Glomerular endothelial cell (primary cell): ENCODE measurements at places on chromosomes 1 and 21.

DNA sequence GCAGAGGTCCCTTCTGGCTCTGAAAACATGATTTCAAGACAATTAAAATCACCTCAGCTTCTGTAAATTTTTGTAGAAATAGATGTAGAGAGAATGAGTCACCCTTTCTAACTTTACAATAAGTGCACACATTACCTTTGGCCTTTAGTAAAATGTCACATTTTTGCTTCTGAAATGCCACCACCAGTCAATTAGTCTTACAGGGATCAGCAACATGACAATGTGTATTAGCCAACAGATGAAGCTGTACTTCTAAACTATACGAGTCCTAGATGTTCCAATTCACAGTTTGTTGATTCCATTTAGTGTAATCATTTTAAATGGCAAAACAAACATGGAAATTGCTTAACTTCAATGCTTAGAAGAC lies 23.1 kb downstream of the C21orf91 start:
- no peak for DNase-seq

GRCh38 chr1:58442114-58442513 lies 104.4 kb downstream of the OMA1 start:
- DNase-seq, result no peak

GRCh38 chr1:239633432-239633831 lies 247.1 kb downstream of the CHRM3 start:
- DNase-seq, result no peak

DNA sequence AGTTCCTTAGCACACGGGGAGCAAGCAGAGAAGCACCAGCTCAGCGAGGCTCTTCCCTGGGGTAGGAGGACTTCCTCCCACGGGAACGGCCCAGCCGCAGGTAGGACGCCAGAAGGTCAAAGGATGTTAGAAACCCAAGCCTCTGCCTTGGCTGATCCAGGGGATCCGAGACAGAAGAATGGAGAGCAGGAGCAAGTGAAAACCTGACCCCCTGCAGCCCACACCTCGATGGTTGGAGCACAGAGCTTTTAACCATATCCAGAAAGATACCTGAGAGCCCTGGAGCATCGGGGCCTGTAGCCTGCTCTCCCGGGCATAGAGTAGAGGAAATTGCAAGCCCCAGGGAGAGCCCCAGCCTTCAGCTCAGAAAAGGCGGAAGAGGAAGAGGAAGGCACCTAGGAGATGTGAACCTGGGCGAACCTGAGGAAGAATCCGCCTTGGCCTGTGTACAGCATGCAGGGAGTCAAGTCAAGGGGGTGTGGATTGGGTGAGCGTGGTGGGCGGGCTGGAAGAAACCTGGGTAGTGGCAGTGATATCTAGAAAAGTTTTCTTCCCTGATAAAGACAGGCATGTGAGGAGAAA lies 76.3 kb downstream of the PSMG1 start:
- no peak for DNase-seq

DNA sequence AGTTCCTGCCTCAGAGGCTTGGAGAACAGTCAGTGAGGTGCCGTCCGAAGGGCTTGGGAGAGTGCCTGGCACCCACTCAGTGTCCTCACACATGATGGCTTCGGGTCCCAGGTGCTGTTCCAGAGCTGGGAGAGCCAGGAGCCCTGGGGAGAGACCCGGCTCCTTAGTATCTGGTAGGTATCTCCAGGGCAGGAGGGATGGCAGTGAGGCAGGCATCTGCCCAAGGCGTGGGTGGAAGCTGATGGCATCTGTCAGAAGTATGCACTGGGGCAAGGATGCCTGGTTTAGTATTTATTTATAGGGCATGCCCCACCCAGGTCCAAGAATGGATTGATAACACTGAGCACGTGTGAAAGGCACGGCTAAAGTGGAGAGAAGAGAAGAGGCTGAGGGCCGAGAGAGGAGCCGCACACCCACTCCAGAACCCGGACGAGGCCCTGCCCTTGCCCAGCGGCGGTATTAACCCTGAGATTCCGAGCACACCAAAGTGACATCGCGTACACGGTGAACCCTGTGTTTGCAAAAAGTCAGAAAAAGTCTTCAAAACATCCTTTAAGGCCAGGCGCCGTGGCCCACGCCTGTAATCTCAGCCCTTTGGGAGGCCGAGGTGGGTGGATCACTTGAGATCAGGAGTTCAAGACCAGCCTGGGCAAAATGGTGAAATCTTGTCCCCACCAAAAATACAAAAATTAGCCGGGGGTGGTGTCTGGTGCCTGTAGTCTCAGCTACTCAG lies 2.4 kb downstream of the TP73 start:
- no peak for DNase-seq

DNA sequence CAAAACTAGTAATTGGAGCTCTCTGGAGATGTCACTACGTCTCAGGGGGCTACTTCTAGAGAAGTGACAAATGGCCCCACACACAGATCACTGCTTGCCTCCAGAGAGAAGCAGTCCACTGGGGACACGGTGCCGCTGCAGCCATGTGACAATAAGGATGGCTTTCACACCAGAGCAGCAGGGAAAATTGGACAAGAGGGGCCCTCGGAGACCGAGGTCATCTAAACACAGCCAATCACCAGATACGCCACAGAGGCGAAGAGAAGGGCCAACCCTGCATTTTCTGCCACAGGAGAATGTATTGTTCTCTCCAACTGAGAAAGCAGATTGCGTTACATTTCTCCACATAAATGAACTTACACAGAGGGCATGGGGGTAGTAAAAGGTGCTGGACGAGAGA lies 51.2 kb upstream of the TIAM1 start:
- DNase-seq, result no peak

GRCh38 chr1:219459351-219460080 lies 153.4 kb downstream of the ZC3H11B start:
- DNase-seq, result no peak

- no peak for DNase-seq
Measured at GRCh38 chr21:35319684-35320283, 270.7 kb upstream of the RUNX1 start.

DNA sequence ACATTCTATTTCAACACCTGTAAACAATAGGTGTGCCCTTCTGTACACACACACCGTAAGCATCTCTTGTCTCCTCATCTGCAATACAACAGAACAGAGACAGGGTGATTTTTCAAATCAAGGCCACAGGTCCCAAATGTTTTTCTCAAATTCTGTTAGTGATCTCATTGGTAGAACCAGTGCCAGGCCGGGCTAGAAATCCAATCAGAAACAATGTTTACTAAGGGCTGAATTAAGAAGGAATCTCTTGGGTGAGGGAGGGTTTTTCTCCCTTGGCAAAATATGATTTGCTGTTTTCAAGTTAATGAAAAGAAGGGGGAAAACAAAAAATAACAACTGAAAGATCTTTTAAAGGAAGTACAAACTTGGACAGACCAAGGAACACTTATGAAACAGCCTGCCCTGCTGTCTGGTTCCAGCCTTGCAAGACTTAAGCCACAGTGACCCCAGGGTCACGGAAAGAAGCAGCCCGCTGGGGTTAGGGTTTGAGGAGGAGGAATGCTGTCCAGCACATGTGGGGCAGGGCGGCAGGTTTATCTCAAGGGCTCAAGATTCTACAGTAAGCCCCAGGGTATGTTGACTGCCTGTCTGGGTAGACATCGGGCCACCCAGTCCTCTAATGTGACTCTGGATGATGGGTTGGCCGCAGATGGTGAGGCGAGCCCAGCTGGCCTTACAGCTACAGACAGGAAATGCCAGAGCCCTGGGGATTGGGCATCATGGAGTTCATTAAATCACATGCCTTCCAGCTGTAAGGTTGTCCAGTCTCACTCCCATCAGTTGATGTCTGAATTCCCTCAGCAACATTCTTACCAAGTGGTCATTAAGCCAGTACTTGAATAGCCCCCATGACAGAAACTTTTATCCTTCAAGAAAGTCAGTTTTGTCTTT lies 73.3 kb upstream of the SLC44A3 start:
- DNase-seq, result no peak

DNA sequence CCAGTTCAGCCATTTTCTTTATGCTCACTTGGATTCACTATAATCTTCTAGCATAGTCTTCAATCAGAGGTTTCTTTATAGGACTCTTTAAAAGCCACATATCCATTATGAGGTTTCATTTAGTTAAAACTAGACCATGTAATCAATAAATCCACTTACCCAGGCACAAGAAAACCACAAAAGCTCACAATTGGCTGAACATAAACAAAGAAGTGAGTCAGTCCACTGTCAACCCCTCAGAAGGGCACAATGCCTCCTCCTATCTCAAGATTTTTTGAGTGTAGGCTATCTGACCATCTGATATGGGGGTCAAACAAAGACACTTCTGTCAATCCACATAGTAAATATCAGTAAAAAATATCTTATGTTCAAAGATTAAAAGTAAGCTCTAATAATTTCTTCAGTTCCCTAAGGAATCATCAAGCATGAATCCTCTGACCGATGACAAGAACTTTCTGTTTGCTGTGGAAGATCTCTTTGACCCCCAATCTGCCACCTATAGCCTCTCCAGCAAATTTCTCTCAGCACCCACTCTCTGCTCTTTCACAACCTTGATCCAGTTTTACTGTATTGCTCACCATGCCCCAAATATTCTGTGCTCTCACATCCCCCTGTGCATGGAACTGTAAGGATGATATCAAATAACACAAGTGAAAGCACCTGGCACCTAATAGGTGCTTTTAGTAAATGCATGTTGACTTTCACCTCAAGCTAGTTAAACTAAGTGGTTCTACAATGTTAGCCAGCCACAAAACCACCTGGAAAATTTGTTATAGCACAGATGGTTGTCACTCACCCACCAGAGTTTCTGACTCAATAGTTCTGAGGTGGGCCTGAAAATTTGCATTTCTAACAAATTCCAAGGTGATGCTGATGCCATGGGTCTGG lies 16.7 kb downstream of the RAB3B start:
- no peak for DNase-seq

DNA sequence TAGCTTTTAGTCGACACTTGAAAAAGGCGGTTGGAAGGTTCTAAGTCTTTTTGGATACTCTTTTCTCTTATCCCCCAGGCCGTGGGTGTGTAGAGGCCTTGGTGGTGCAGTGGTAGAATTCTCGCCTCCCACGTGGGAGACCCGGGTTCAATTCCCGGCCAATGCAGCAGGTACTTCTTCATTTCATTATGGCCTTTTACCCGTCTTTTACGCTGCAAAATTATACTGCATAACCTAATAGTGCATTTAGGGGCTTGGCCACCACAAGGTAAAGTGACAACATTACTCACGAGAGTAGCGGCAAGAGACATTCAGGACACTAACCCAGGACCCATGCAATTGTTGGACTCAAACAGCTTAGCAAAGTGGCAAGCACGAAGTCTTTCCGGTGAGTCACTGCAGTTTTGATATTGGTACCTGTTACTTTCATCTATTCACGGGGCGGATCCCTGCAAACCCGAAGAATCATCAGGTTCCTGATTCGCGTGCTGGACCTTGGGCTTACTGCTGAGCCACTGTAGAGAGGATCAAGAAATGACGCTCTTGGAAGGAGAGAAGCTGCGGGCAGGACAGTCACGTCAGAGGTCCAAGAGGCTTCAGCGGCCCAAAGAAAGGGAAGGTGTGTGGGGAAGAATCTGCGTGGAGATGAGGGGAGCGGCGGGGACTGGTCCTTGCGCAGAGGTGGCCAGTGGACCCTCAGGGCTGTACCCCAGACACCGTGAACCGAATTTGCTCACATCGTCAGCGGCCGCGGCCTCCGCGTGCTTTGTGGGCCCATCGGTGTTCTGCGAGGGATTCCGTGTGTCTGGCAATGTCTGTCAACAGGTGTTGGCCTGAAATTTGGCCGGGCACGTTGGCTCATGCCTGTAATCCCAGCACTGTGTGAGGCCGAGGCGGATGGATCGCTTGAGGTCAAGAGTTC lies 12.9 kb upstream of the RNU1-4 start:
- no peak for DNase-seq

- no peak for DNase-seq
Measured at GRCh38 chr1:60088620-60089155, 15.1 kb upstream of the C1orf87 start.

DNA sequence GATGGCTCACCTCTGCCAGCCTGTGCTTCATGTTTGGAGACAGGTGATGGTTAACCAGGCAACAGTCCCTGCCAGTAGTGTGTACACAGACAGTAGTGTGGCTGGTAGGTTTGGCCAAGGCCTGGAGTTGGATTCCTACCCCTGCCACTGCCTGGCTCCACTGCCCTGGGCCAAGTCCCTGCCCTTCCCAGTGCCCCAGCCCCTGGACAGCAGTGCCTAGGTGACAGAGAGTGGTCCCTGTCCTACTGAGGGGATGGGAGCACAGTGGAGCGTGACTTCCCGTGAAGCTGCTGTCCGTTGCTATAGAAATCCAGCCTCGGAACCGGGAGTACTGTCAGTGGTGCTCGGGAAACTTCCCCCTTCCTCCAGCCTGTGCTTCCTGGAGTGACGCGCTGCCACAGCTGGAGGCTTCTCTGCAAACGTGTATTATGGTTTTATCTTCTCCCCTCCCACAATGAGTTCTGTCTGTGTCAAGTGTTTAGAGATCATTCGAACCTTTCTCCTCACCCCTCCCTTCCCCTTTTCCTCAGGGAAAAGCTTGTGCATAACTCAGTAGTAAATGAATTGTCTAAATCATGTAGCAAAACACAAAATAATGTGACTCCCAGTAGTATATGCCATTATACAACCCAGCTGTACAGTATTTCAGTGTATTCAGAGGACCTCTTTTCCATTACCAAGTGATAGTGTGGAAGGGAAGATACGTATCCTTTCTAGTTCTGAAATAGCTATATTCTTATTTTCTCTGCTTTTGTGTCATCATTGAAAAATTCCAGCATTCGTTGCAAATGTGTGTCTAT lies 73.4 kb downstream of the GALNT2 start:
- no peak for DNase-seq

GRCh38 chr21:45364468-45365185 lies 40.3 kb upstream of the COL18A1 start:
- DNase-seq, result peak; percentile 16

GRCh38 chr1:89538361-89538760 lies 13.7 kb downstream of the LRRC8B start:
- DNase-seq, result no peak

- no peak for DNase-seq
Measured at GRCh38 chr1:59431566-59432294, 134.8 kb downstream of the FGGY start.

- no peak for DNase-seq
Measured at GRCh38 chr21:45598666-45599065, 44.9 kb upstream of the PCBP3 start.

- no peak for DNase-seq
Measured at GRCh38 chr21:31191553-31191952, 152.5 kb downstream of the TIAM1 start.

GRCh38 chr1:34619256-34619655 lies 135.6 kb upstream of the GJB5 start:
- DNase-seq, result no peak

GRCh38 chr21:39452970-39453342 lies 1.2 kb downstream of the SH3BGR start:
- no peak for DNase-seq

- no peak for DNase-seq
Measured at GRCh38 chr1:14136881-14137280, 436.9 kb downstream of the PRDM2 start.

DNA sequence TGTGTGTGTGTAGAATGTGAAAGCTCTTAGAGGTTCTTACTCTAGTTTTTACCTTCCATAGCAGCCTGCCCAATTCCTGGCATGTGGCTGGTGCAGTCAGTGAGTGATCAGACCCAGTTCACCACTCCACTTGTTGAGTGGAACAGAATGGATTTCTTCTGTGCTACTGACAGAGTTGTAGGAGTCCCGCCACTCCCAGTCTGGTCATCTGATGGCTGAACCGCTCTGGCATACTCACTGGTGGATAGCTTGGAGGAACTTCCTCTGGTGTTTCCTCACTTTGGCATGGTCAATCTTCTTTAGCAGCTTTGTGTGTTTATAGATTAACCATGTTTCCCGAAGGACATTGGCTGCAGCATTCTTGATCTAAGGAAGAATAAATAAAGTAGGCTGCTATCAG lies 106.7 kb upstream of the ADAR start:
- DNase-seq, result no peak
